Left colon (tissue), 2 donors: ENCODE measurements at places on chromosomes 7 and 10.

DNA sequence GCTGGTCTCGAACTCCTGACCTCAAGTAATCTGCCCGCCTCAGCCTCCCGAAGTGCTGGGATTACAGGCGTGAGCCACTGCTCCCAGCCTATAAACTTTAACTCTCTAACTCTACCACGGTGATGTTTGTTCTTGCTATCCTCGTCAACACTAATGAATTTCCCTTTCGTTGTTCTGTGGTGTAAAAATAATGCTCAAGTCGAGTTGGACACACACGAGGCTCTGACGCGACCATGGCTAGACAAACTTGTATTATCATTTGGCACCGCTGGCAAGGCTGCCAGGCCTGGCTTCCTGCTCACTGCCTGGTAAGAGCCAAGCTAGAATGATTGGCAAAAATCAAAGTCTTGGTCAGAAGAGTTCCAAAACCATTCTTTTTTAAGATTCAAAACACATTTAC lies 167.0 kb upstream of the KLF6 start:
- no peak for DNase-seq

DNA sequence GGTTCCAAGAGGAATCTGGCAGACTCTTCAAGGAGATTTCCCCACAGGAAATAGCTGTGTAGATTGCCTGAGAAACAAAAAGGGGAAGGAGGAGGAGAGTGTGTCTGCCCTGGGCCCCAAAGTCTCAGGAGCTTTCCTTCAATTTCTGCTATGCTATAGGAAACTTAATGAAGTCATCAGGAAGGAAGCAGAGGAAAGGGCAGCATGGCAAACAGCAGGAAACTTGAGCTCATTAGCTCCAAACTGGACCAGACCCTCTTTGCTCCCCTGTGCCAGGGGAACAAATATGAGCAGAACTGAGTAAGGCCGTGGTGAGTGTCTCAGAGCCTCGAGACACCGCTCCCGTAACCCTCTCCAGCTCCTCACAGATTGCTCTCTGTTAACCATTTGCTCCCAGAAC lies 4.8 kb upstream of the KCNIP2 start:
- DNase-seq, result no peak

GRCh38 chr7:112157072-112157471 lies 49.1 kb downstream of the DOCK4 start:
- DNase-seq, result no peak

- no peak for DNase-seq
Measured at GRCh38 chr10:123842692-123843385, 48.8 kb downstream of the CPXM2 start.
